Dermis blood vessel endothelial cell (primary cell): ENCODE measurements at places on chromosomes 2 and 18.

GRCh38 chr2:28322051-28322450, 70.6 kb upstream of the FOSL2 start:
- no peak for DNase-seq

- DNase-seq = no peak
Observed at GRCh38 chr2:96400049-96401000, 64.8 kb downstream of the NCAPH start.

DNA sequence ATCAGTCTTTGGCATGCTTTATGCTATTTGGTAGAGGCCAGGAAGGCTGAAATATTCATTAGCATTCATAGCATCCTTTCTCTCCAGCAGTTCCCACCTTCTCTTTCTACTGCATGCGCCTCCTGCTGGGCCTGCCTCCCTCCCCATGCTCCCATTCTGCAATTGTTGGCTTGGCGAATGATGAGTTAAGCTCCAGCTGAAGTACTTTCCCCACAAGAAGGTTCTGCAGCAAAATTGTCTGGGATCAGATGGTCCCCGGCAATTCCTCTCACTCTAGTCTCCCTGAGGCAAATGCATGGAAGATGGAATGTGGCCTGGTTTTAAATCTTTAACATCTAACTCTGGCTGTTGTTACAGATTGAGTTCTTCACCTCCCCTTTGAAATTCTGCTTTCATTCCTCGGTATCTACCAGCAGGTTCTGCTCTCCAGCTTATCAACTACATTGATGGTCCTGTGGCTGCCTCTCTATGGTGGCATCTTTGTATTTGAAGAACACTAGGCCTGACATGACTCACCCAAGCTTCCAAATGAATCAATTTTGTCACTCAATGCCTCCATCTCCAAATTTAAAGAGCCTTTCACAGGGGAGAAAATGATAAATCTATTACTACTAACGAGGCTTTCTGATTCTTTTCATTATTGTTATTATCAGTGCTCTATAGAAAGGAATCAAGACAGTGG, 55.9 kb downstream of the KCTD18 start:
- DNase-seq = no peak

- no peak for DNase-seq
Observed at GRCh38 chr2:146108993-146109392, 1589.1 kb upstream of the ZEB2 start.

- DNase-seq = peak; percentile 86
Observed at GRCh38 chr2:240557808-240558207, at the start of gene ANKMY1. ANKMY1 (minus strand) TSS chr2:240557988; CDS start chr2:240557335, 653 bp downstream.

- no peak for DNase-seq
Observed at GRCh38 chr2:74226648-74227213, 28.3 kb downstream of the MTHFD2 start.

- DNase-seq = no peak
Observed at GRCh38 chr2:45782436-45782835, 131.0 kb downstream of the PRKCE start.

GRCh38 chr18:79343567-79344207, 52.0 kb upstream of the NFATC1 start:
- no peak for DNase-seq
